8988T (cell line): ENCODE measurements at places on chromosomes 2 and 18.

- no peak for DNase-seq
Observed at GRCh38 chr2:150681120-150681804, 193.8 kb upstream of the RND3 start.

DNA sequence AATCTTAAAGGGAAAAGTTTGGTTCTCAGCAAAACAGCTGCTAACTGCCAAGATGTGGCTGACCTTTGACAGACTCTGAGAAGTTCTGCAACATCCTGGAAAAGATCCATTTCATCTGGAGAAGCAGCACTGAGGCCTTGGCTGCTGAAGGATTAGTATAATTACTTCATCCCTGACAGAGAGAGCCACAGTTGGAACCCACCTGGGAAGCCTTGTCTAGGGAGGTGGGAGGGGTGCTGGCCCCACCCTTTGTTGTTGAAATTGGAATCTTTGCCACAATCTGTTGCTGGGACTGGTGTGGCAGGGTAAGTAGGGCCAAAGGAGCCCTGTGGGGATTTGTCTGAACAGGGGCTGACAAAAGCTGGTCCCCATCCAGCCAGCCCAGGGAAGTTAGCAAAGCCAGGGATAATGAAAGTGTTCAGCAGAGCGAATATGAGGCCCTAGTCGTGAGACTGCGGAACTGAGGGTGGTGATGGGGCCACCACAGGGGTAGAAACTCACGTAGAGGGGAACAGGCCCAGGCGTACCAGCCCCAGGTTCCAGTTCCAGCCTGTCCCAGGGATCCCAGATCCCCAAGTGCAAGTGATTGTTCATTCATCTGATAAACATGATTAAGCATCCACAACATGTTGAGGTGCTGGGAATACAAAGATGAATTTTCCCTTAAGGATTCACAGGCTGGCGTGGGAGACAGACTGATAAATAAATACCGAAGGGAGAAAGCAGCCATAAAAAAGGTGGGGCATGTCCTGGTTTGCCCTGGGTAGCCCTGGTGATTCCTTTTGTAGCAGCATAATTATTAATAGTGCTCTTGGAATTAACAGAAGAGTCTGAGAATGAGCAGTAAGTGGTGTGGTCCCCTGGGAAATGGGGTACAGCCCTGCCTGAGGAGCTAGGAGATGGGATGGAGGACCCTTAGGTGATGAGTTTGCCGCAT is 60.0 kb downstream of the MYO1B start:
- DNase-seq = no peak

- no peak for DNase-seq
Observed at GRCh38 chr2:146481629-146482028, 1363.2 kb upstream of the ACVR2A start.

DNA sequence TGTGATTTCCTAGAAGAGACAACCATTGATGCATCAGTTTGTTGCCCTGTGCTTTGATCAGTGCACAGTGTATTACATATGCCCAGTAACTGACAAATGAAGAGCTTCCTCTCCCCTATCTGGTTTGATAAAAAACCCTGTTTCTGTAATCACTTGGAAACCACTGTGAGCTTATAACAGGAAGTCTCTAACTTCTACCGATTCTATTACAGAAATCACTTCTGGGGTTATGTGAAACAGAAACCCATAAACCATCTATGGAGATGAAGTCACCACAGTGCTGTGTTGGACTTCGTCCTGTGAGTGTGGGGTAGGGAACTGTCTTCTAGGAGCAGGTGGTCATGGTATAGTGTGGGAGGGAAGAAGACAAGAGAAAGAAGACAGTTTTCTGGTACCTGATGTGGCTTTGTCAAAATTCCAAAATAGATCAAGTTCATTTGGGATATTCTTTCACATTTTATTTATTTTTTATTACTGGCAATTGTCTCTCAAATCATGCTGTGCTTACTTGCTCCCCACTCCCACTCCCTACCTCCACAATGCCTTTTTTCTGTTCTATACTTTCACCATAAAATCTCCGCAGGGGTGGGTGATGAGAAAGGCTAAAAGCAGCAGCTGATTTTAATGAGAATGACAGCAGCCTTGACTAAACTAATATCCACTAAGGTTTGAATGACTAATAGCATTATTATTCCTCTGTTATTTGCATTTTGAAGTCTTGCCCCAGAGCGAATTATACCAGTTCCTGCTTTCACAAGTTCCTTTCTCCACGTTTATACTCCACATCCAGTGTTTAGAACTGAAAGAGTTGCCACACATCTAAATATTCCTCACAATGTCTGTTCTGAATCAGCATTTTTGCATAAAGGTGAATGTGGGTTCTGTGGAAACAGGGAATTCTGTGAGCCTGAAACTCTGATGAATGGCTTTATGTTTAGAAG is 41.7 kb upstream of the RND3 start:
- no peak for DNase-seq

- DNase-seq = no peak
Observed at GRCh38 chr18:14958701-14959100, 210.7 kb downstream of the ANKRD30B start.

DNA sequence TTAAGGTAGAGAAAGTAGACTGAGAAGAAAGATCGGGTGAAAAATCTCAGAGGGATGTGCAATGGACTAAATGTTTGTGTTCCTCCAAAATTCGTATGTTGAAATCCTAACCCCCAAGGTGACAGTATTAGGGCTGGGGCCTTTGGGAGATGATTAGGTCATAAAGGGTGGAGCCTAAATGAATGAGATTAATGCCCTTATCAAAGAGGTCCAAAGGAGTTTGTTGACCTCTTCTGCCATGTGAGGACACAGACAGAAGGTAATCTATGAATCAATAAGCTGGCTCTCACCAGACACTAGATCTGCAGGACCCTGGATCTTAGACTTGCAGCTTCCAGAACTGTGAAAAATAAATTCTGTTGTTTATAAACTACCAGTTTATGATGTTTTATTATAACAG is 2.7 kb upstream of the NMI start:
- no peak for DNase-seq

DNA sequence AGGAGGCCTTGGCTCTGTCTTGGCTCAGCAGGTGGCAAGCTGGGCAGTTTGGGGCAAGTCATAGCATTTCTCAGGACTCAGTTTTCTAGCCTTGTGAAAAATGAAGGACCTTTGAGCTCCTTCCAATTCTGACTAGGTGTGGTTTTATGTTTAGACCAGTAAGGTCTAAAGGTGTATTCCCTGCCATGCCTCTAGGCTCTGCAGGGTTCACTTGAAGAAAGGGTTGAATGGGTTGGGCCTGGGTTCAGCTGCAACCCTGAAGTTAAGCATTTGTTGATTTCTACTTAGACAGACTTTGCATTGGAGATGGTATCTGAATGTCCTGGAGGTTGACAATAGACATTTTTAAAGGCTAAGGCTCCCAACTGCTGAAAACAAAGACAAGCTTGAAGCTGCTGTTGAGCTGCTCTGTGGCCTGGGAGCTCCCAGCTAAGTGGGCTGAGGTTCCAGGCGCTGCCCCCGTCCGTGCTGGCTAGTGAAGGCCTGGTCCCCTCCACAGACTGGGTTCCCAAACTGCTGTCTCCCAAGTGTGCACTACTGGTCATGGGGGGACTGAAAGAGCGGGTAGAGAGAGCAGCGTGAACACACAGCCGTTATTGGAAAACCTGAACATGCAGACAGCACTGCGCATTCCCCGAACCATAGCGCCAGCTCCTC is 100.7 kb upstream of the SMAD7 start:
- no peak for DNase-seq

GRCh38 chr2:1907849-1908533 is 163.7 kb upstream of the PXDN start:
- DNase-seq = no peak

DNA sequence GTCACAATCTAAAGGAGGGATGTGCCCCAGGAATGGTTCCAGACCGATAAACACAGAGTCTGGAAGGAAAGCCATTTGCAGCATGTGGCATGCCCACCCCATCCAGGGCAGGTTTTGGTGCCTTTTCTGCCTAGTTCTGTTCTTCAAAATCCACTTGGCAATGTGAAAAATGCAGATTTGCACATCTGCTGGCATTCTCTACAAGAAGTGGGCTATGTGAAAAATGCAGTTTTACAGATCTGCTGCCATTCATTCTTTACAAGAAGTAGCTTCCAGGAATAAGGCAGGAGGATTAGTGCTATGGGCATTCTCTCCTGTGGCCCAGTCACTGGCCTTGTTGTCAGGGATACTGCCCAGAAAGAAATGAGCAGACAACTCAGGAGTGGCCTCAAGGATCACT is 68.1 kb downstream of the C1D start:
- no peak for DNase-seq
